ENCODE measurements at places on chromosomes 3 and 15.
A peak's percentile ranks its signal among the peaks of the same experiment; 100 is the strongest.

DNA sequence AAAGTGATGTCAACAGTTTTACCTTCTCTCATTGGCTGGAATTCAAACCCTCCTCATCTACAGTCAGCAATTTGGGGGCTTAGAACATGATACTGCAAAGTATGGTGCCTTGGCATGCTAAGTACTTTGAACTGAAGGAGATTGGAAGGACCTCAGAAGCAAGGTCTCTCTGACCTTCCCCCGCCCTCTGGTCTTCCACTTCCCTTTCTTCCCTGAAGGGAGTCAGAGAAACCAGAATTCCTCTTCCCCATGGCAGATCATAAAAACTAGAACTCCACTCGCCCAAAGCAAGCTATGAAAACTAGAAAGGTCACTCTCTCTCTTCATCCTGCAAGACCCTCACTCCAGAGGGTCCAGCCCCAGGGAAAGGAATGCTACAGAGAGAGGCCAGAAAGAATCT is 64.2 kb downstream of the CD200R1L start:
- no peak for DNase-seq

- no peak for DNase-seq
Measured at GRCh38 chr15:48102167-48102566, 18.6 kb upstream of the SLC24A5 start.

- DNase-seq = no peak
Measured at GRCh38 chr3:24523988-24524727, 29.5 kb upstream of the THRB start.

GRCh38 chr15:67240235-67241131 is 14.0 kb downstream of the AAGAB start:
- peak; percentile 48 for DNase-seq

GRCh38 chr3:187735383-187735782 is 9.9 kb downstream of the BCL6 start:
- DNase-seq = no peak

DNA sequence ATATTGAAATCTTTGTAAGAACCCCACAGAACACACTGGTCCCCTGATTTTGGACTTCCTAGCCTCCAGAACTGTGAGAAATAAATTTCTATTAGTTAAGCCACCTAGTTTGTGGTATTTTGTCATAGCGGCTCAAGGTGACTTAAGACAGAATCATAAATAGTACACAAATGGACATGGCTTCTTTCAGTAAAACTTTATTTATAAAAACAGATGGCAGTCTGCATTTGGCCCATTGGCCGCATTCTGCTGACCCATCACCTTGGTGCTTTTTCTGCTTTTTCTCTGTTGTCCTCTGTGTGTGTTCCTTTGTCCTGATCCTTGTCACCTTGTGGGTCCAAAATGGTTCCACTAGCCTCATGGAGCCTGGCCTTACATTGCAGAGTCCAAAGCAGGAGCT is 363.6 kb downstream of the PTPRG start:
- DNase-seq = no peak

DNA sequence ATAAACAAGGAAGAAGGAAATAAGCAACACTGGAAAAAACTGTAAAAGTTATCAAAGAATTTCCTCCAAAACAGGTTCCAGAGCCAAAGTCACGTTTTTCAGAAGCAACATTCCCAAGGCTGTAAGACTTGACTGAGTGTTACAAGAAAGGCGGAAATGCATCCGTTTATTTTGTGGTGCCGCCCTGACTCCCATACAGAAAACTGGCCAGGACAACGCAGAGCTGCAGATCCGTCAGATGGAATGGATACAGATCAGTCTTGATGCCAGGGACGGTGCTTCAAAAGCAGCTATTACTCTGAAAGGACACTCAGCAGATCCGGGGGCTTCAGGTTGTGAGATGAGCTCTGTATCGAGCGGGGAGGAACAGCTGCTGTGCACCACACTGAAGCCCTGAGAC is 83.4 kb downstream of the GABRG3 start:
- no peak for DNase-seq
